ENCODE measurements at places on chromosomes 7 and 10.

DNA sequence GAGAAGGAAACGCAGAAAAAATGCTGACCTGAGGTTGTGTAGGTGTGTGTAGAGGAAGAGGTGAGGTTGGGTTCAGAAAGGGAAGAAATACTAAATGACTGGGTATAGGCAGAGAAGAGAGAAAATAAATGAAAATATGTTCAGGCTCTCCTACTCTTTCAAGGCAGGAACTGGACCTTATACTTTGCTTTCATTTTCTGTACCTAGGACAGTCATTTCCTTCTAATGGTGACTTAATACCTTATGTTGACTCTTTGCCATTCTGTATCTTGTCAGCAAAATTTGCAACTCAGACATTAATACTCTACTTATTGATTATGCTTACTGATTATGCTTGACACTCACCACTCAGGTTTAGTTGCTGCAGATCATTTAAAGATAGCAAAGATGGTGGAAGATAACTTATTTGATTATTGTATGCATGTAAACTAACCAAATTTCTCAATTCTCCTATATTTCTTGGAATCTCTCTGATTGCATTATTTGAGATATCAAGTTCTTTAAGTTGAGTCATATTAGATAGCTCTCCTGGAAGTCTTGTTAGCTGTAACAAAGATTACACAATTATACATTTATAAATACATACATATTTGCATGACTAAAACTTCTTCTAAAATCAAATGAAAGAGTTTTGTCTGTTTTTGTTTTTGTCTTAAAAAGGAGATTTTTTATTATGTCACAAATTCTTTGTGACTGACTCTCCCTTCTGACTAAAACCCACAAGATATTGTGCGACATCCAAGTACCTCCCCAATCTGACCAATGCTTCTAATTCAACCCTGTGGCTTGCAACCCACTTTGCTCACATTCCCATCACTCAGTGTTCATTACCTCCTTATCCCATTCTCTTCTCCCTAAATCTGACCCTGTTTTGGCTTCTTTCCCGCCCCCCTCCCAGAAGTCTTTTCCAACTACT, 20.0 kb downstream of the LRRD1 start:
- no peak for DNase-seq

DNA sequence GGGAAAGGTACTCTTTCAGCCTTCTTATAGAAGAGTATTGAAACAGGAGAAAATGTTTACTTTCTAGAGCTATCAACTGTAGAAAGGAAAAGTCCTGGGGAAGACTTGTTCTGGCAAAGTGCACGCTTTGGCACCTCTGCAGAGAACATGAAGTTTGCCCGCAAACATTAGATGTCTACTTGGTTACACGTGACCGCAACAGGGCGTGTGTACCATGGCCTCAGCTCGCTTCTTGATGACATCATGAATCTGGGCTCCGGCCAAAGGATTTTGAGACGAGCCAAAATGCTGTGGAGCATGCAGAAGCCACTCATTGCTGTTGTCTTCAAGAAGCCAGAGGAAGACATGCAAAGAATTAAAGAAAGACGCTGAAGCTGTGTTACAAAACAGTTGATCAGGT, 8.6 kb upstream of the TAS2R60 start:
- DNase-seq = no peak

GRCh38 chr7:129370812-129371211, 63.4 kb upstream of the STRIP2 start:
- DNase-seq = no peak

DNA sequence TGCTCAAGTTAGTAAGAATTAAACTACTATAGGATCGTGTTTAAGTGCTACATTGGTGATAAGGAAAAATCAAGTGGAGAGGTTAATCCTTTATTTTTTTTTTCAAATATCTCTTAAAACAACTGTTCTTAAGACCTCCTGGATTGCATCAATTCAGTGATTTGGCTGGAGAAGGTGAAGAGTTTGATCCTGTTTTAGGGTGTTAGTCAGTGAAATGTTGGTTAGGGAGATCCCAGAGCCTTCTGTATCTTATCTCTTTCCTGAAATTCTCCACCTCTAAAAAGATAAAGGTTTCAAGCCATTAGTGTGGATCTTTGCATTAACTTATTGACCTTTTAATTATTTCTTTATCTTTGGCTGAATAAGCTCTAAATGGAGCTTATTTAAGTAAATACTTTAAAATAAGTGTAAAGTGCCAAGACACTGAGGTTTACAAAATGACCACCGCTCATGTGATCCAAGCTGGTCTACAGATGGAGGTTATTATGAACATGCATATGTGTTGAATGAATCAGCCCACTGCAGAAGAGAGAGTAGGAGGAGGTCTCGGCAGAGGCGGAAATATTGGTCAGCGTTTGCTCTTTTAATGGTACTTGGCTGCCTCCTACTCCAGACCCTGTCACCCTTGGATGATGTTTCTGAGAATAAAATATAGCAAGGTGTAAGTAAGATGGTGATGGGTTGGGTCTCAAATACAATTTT, 51.8 kb upstream of the BMPER start:
- DNase-seq = no peak

GRCh38 chr10:33217854-33218253, 116.6 kb downstream of the NRP1 start:
- DNase-seq = no peak

DNA sequence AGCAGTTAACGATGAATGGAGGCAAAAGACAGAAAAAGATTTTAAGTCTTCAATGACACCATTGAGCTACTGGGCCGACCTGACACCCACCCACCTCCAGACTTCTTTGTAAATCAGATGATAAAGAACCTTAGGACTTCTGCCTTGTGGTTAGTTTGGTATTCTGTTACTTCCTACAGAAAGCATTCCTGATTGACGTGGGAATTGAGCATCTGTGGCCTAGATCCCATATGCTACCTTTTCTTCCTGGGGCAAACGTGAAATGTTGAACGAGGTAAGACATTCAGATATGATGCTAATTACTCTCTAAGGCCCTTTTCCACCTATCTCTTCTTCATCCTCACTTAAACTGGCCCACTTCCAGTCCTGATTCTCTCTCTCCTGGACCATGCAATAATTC, 10.2 kb downstream of the PRLHR start:
- no peak for DNase-seq

DNA sequence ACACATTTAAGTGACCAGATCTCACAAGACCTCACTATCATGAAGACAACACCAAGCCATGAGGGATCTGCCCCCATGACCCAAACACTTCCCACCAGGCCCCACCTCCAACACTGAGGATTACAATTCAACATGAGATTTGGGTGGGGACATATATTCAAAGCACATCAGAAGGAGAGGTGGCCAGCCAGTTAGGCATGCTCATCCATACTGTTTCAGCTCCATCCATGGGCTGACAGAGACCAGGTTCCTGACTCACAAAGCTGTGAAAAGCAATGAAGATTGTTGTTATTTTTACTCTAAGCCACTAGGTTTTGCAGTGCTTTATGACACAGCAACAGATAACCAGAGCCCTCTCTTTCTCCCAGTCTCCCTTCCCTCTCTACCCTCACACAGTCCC, 36.0 kb downstream of the C10orf71 start:
- DNase-seq = no peak

DNA sequence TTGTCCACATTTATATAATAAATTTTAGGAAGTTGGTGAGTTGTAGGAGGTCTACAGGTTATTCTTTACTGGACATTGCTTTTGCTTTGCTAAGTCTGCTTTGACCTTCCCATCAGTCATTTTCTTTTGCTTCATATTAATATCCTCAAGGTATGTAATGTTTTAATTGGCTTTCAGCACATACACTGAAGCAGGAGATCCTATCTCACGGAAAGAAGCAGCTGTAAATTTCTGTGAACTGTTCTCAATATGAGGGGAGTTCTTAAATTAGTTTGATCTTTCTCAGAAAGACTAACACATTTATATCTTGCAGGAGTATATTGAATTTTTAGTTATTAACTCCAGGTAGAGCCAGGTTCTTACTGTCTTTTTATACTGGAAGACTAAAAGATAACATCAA, 856.5 kb downstream of the GATA3 start:
- DNase-seq = no peak

DNA sequence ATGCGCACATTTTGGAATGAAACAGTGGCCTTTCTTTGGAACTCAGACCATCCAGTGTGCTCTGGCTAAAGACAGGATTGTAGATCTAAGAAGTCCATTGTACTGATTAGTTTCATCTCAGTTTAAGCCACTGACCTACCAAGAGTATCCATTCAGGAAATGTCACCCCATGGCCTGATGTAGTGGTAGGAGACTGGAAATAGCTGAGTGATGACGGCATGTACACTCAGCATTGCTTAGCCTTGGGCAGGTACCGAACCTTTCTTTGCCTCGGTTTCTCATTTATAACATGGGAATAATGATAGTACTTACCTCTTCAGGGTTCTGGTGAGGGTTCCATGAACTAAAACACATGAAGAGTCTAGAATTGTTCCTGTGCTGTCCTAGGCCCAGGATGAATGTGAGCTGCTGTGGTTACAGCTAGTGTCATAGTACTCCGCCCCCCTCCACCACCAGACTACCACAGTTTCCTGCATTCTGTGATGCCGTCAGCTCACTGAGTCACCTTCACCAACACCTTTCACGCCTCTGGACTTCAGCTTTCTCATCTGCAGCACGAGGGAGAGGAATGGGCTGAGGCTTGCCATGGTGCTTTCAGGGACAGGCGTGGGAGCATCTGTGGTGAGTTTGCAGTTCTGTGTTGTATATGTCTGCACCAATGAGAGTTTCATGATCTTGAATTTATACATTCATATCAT, 484.0 kb upstream of the GALNT17 start:
- DNase-seq = no peak

GRCh38 chr7:44291733-44292419, 33.5 kb downstream of the CAMK2B start:
- DNase-seq = no peak

DNA sequence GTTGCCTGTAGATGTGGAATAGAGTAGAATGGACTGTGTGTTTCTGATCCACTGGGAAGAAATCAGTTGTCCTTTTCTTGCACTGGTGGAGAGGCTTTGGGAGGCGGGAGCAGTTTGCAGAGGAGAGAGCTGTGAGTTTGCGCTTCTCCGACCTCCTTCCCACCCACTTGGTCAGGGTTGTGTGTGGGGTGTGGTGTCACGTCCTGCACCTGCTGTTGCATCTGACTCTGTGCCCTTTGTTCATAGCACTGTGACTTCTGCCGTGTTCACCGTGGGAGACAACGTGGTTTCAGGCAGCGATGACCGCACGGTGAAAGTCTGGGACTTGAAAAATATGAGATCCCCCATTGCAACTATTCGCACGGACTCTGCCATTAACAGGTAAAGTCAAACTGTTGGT, 67.8 kb downstream of the WDR37 start:
- DNase-seq = no peak

- DNase-seq = no peak
Measured at GRCh38 chr7:121002048-121002756, 13.7 kb downstream of the CPED1 start.

GRCh38 chr10:52353960-52354394, 39.9 kb downstream of the DKK1 start:
- no peak for DNase-seq

- DNase-seq = no peak
Measured at GRCh38 chr7:127974446-127975035, 56.7 kb downstream of the LRRC4 start.

DNA sequence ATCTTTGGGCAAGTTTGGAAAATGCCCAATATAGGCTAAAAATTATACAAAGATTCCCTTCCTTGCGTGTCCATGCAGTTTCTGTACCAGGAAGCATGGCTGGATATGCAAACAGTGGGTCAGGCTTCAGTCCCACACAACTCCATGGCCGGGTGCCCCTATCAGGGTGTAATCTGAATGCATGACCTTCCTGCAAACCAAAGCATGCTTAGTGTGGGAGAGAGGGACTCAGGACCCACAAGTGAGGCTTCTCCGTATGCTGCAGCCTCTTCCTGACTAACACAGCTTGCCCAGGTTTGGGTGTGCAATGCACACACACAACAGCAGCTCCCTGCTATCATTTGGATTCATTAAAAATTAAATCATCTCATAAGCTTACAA, 8.5 kb downstream of the AKR1B10 start:
- no peak for DNase-seq

DNA sequence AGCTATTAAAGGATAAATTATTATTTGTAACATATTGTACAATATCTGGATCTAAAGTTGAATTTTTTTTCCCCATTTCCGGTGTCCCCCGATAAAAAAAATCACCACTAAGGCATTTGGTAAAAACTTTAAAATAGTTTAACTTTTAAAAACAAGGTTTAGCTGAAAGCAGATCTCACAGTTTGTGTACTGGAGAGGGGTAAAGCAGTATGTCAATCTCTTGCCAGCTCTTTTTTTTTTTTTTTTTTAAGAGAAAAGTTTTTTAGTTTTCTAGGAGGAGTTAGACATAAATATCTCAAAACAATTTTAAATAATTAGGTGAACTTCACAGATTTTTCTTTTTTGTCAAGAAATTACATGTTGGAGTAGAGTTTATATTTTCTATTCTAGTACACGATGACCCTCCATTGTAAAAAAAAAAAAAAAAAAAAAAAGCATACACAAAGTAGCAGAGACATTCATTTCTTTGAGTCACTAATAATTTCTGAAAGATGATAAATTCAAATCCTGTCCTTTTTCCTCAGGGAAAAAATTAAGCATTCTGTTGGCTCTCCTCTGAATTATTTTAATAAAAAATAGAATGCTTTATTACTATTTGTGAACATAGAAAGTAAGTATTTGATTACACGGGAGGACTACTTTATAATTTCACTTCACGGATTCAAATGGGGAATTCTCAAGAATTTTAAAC, 1.9 kb upstream of the HBP1 start:
- no peak for DNase-seq

DNA sequence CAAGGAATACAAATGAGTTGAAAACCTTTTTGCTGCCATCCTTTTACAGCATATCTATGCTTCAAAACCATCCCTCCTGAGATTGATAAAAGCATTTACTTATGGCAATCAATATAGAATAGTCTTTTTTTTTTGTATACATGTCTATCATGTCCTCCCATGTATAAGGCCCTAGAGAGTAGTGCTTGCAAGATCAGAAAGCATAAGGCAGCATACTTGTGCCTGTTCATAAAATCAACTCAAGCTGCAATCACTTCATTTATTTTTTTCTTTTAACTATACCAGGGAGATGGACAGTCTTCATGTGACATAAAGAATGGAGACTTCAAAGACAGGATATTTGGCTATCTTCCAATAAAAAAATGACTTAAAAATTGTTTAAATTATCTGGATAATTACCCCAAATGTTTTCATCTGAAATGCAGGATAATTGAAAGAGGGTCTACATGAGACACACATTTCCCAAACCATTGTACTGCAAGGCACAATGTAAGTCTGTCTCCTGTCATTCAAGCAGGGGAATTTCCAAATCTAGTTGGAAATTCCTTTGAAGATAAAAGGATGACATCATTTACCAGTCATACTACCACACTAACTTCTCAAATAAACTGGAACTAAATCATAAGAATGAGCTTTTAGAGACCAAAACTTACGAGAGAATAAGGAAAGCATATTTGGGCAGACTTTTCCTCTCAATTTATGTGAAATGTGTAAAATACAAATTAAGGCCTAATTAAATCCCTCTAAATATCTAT, 22.5 kb downstream of the LRRN3 start:
- no peak for DNase-seq

GRCh38 chr7:45980181-45980905, 59.3 kb upstream of the IGFBP3 start:
- DNase-seq = no peak
